Fibroblast of skin of abdomen (primary cell): ENCODE measurements at places on chromosomes 7 and 10.
A peak's percentile ranks its signal among the peaks of the same experiment; 100 is the strongest.

- no peak for DNase-seq
These were observed 17.8 kb upstream of the CH25H start for GRCh38 chr10:89224739-89225443.

GRCh38 chr10:130341356-130341755, 205.2 kb downstream of the GLRX3 start:
- DNase-seq: no peak

DNA sequence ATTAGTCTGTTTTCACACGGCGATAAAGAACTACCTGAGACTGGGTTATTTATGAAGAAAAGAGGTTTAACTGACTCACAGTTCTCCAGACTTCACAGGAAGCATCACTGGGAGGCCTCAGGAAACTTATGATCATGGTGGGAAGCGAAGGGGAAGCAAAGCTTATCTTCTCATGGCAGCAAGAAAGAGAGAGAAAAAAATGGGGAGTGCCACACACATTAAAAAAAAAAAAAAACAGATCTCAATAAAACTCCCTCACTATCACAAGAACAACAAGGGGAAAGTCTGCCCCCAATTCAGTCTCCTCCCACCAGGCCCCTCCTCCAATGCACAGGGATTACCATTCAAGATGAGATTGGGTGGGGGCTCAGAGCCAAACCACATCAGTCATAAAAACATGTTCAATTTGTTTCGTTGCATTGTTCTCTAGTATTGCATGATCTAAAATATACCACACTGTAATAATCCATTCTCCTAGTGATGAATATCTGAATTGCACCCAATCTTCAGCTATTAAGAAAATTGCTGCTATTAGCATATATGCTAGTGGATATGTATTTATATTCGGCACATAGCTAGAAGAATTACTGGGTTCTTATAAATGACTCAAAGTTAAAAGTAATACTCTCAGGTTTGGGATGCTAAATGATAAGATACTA, 328.9 kb upstream of the KCND2 start:
- no peak for DNase-seq

- DNase-seq: no peak
These were observed 4.8 kb upstream of the RET start for GRCh38 chr10:43071865-43072650.

DNA sequence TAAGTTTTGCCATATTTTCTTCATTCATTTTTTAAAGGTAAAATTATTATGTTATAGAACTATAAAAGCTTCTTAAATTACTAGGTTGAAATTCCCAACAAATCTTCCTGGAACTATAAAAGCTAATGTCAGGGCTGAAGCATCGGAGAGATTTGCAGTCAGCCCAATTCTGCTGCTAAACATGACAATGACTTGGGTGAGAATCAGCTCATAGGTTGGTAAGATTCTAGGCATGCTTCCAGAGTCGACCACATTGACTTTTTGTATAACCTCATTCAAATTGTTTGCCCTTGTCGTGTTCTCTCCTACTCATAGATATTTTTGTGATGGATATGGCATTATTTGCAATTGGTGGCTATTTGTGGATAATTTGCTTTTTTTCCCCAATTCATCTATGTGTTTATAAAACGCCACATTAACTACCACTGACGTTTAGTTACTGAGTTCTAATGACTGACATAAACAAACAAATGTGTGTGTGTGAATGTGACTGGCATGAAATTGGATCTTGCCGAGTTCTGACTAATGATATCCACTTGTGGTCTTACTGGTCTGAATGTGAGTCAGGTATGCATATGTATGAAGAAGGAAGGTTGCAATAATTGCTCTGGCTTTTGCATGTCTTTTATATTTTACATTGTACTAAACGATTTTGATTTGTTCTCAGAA, 579.8 kb downstream of the PARD3 start:
- peak; percentile 48 for DNase-seq

GRCh38 chr7:29622335-29623265, 59.0 kb downstream of the PRR15 start:
- peak; percentile 99 for DNase-seq

DNA sequence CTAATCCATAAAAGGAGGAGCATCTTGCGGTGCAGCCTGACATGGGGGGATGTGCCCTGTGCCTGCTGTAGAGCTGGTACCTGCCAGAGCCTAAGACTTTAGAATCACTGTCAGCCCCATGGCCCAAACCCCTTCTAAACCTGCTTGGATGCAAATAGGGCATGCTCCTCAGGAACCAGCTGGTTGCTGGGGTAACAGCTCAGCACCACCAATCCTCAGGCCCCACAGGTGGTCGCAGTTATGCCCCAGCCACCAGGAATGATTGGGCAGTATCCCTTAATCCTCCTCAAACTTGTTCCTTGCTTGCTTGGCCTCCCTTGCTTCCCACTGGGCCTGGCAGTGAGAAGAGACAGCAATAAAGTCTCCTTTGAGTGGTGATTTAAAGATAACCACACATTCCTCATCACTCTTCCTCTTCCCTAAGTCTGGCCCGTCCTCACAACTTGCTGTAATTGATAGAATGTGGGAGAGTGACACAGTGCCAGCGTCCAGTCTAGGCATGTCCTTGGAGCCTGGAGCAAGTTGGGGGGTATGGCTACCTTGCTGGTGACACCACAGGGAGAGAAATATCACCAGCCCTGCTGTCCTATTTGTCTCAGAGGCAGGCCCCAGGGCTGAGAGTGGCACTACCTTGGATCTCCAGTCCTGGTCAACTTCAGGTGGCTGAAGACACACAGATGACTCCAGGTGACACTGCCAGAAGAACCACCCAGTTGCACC, 43.0 kb downstream of the VSTM4 start:
- no peak for DNase-seq

DNA sequence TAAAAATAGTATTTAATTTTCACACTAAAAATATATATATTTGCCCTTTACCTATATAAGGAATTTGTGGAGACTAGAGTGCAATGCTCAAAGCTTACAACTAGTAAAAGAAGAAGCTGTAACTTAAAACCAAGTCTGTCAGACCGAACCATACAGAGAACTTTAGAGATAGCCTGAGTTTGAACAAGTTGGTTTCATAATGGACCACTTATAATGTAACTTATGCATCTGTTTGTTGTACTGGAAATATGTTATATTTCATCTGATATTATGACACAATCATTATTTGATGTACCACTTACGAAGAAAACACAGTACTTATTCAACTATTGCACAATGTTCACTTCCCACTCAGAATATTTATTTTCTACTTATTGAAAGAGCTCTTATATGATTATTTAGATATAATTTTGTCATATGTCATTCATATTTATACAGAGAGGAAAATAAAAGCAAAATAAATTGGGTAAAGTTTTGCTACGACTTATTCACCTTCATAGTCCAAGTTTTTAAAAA, 462.8 kb downstream of the ATRNL1 start:
- no peak for DNase-seq

GRCh38 chr10:83607959-83608745, 531.2 kb upstream of the GHITM start:
- DNase-seq: no peak

- no peak for DNase-seq
These were observed 1.1 kb upstream of the RGR start for GRCh38 chr10:84243759-84244158.

DNA sequence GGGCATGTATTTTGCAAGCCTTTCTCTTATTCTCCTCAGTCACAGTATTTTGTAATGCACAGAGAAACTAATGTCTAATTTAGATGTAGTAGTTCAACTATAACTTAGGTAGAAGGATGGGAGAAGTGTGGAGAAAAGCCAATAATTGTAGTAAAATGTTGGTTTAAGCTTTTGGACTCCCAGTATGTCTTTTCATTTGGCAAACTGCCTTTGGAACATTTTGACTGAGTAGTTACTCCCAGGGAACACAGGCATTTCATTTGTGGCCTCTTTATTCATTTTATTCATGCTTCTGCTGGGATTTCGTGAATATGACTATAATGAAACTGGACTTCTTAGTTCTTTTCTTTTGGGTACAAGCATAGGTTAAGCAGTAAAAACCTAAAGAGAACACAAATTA, 79.0 kb downstream of the EXOC4 start:
- DNase-seq: peak; percentile 16

GRCh38 chr7:28029051-28029450, 151.5 kb downstream of the JAZF1 start:
- DNase-seq: peak; percentile 66

DNA sequence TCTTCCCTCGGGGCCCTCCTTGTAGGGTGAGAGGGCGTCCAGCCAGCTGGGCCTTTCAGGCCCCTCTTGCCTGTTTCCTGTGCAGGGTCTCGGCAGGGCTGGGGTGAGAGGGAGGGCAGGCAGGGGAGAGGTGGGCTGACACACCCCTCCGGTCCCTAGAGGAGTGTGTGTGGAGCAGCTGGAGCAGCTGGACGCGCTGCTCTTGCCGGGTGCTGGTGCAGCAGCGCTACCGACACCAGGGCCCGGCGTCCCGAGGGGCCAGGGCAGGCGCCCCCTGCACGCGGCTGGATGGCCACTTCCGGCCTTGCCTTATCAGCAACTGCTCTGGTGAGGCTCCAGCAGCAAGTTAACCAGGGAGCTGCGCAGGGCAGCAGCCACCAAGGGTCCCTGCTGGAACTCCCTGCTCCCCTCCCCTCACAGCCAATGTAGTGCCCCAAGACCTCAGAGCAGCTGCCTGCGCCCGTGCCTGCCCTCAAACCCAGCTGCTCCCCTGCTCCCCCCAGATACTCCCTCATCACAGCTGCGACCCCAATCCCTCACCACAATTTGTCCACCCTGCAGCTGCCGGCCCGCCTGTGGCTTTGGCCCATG, 15.7 kb upstream of the ZNF862 start:
- no peak for DNase-seq

DNA sequence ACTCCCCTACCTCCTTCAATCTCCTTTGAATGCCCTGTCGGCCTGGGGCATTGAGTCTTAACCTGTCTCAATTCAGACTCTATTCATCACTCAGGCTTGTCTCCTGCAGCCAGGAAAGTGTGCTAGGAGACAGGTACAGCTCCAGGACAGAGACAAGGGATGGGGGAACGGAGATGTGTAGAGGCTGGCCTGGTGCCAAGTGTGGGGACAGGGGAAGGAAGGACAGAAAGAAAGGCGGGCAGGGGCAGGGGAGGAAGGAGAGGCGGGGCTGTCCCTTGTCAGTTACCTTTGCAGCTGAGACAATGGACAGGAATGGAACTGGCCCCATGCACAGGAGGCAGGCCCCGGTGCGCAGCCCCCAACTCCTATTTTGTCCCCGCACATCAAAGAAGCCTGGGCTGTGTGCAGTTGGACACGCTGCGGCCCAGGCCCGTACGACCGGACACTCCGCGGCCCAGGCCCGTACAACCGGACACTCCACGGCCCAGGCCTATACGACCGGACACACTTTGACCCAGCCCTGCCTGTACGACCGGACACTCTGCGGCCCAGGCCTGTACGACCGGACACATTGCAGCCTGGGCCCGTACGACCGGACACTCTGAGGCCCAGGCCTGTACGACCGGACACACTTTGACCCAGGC, 36.9 kb downstream of the CHST15 start:
- DNase-seq: no peak

DNA sequence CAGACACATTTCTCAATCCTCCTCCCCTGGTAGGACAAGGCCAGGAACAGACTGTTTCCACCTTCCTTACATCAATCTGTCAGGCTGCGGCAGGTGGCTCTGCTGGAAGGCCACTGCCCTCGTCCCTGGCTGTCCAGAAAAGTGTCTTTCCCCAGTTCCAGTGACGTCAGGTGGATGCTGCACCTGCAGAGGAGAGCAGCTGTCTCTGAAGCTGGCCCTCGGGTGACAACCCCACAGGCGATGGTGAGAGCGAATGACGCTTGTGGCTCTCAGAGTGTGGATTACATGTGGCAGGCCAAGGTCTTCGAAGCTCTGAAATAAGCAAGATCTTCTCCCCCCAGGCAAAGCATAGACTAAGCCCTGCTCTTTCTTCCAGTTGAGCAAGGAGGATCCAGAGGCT, 146.9 kb upstream of the RET start:
- DNase-seq: no peak

GRCh38 chr10:132498562-132499366, 38.8 kb upstream of the INPP5A start:
- DNase-seq: no peak
